ENCODE measurements at places on chromosomes 6 and 20.
A peak's percentile ranks its signal among the peaks of the same experiment; 100 is the strongest.

- DNase-seq = no peak
These were observed 95.4 kb upstream of the FOXQ1 start for GRCh38 chr6:1216488-1216974.

- DNase-seq = no peak
These were observed 107.0 kb upstream of the BMP2 start for GRCh38 chr20:6660441-6660840.

DNA sequence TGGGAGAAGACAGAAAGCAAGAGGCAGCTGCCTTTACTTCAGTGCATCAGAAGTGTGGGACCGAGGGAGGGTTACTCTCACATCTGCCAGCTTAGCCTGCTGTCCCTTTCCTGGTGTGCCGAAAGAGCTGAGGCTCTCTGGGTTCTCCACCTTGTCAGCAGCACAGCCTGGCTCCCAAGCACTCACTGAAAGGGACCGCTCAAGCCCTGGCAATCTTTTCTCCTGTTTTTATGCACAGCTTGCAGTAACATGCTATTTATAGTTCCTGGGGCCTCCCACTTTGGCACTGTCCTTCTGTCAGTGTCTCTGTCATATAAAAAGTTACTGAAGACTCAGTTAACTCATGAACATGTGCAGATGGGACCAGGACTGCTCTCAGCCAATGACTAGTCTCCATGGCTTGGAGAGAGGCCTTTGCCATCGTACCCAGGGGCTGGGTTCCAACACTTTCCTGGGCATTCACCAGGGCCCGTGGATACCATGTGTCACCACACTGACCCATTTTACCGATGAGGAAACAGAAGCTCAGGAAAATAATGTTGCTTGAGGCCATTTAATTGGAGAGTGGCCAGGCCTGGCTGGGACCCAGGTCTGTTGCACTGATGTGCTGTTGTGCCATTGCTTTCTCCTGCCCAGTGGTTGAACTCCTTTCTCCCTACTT lies 46.2 kb downstream of the PANK2 start:
- no peak for DNase-seq

GRCh38 chr6:22320750-22321149 lies 23.9 kb upstream of the PRL start:
- DNase-seq = no peak

DNA sequence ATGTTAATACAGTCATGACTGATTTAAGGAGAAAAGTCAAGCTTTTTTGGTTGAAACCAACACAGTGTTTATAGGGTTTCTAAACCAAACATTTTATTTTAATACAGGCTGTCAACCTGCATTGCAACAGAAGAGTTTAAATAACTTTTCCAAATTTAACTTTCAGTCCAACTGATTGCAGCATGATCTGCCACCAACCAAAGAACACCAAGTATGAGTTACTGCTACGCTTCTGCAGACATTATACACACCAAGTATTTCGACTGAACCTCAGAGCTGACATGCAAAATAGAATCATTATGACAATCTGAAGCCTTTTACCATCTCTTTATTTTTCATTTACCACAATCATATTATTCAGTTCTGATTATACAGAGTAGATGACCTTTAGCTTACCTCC lies 151.2 kb upstream of the DST start:
- no peak for DNase-seq

- no peak for DNase-seq
These were observed 25.2 kb downstream of the TNFAIP3 start for GRCh38 chr6:137892271-137892708.

DNA sequence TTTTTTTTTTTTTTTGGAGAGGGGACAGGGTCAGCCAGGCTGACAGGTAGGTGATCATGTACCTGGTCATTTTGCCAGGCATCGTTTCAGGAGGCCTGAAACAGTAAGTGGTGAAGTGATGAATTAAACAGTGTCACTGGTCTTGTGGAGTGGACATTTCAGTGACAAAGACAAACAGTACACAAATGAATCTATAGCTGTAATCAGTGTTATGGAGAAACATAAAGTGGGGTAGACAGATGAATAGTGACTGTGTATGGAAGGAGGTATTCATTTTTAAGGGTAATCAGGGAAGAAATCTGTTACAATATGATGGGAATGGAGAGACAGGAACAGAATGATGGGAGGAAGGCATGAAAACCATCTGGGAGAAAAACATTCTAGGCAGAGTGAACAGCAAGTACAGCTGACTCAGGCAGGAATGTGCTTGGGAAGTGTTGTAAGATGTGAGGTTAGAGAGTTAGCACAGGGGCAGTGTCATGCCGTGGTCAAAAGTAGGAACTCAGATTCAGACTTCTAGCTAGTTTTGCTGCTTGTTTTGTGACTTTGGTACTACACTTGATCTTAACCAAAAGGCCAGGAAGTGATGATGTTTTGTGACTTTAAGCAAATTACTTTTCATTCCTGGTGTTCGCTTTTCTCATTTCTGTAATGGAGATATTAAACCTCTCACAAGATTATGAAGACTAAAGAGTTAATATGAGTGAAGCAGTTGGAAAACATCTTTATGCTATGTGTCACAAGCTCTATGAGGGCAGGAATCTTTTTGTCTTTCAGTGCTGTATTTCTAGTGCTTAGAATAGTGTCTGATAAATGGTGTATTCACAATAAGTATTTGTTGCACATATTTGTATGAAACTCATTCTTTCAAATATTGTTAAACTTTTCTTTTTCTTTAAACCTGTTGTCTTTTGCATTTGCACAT lies 43.4 kb downstream of the QKI start:
- DNase-seq = no peak

- DNase-seq = no peak
These were observed 222.0 kb downstream of the MAFB start for GRCh38 chr20:40467067-40467466.

DNA sequence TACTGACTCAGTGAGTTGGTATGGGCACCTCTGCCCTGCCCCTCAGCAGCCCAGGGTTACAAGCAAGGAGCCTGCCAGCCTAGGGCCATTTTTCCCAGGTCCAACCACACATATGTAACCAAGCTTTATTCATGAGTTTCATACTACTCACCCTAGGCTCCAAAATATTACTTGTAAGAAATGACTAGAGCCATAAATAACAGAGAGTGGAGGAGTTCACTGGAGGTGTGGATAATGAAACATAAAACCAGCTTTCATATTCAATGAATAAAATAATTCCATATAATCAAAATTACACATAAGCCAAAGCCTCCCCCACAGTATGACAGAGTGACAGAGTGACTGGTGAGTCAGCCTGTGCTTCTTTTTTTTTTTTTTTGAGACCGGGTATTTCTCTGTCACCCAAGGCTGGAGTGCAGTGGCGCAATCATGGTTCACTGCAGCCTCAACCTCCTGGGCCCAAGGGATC lies 229.8 kb upstream of the SASH1 start:
- no peak for DNase-seq

GRCh38 chr6:33577718-33578117 lies 2.4 kb downstream of the BAK1 start:
- no peak for DNase-seq

GRCh38 chr20:1536893-1537730 lies 20.4 kb downstream of the SIRPD start:
- DNase-seq = no peak

GRCh38 chr6:13593720-13594119 lies 19.3 kb downstream of the SIRT5 start:
- DNase-seq = no peak

DNA sequence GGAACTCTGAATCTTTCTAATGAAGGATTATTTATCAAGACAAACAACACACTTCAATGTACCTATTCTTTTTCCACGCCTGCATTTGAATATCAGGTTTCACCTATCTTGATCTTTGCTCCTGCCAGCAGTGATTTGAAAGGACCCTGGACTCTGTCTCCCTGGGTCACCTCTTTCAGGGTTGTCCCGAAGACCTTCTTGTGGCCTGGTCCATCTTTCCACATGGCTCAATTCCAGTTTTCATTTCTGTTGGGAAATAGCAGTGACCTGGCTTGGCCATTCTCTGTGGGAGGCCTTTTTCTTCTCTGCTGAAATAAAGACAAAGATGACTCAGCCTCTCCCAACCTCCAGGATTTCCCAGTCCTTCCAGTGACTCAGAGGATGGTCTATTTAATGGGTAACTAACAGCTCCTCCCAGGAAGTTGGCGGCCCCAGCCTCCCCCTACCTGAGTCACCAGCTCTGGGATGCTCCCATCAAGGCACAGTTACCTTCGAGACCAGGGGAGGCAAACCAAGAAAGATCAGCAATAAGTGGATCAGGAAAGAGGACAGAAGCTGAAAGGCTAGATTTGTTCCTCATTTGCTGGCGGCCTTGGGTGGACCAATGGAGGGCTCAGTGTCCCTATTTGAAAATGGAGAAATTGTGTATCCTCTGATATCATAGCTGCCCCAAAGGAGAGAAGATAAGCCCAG lies 120.2 kb upstream of the RNF24 start:
- no peak for DNase-seq

DNA sequence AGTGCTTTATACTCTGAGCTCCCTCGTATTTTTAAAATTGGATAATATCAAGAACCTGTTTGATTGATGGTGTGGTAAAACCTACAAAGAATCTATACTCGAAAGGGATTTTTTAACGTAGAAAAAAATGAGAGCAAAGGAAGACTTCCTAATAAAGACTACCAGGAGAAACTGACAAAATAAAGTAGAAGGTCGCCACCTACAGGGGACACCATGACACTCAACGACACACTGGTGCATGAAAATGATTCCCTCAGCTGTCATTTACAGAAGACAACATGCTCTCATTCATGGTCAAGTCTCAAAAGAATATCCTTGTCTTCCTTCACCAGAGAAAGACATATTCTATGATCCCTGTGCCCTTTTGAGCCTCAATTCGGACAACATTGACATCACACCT lies 10.1 kb upstream of the NHSL1 start:
- no peak for DNase-seq

- DNase-seq = no peak
These were observed 195.6 kb upstream of the RIN2 start for GRCh38 chr20:19562426-19562825.

GRCh38 chr6:4907602-4908001 lies 96.2 kb downstream of the RPP40 start:
- DNase-seq = no peak

DNA sequence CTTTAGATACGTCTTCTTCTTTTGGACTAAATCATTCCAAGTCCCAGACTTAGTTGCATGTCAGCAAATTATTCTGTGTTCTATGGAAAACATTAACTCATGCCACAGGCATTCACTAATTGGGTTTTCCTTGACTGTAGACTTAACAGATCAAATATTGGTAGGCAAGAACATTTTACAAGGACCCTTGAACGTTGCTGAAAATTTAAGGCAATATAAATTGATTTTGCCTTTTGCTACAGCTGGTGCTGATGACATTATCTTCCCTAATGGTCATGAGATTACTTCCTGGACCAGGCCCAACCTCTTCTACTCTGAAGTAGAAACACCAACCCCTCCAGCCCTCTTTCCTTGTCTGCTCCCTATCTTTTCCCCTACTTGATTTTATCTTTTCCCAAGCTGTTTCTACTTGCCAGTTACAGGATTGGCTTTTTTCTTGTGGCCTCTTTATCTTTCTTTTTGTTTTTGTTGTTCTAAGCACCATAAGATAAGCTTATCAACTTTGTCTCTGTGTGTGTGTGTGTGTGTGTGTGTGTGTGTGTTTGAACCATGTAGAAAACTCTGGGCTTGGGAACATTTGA lies 514.0 kb upstream of the SOX4 start:
- DNase-seq = no peak

GRCh38 chr20:58895448-58896180 lies 43.1 kb downstream of the GNAS start:
- DNase-seq = no peak

DNA sequence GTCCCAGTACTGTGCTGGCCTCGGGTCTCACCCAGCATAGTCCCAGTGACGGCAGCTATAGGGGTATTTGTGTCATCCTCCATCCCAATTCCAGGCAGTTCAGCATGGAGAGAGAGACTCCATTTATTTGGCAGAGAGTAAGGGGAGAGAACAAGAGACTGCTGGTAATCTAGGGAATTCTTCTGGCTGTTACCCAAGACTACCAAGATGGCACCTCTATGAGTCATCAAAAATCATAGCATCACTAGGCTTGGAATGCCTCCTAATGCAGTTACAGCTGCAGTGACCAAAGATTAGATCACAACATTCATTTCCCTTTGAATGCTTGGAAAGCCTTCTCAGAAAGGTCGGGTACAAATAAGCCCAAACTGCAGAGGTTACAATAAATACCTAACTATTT lies 660.4 kb upstream of the FLRT3 start:
- DNase-seq = no peak

- DNase-seq = no peak
These were observed 150.7 kb upstream of the GMDS start for GRCh38 chr6:2396042-2396657.

- DNase-seq = peak; percentile 71
These were observed 458 bp upstream of the ARMC12 start for GRCh38 chr6:35736253-35736894.

DNA sequence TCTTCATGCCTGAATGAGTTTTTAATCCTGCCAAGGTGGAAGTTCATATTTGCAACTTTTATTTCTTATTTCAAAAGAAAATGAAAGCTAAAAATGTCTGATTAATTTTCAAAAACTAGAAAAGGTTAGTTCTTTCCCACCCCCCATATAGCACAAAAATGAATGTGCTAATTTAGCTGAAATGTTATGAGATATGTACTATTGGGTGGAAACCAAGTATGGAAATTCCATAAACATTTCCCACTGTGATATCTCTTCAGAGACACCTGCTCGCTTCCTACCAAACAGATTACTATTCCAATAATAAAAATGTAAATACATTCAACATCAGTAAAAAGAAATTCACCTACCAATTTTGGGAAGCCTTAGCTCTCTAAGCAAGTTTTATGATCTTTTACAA lies 678.6 kb upstream of the ID4 start:
- DNase-seq = no peak

DNA sequence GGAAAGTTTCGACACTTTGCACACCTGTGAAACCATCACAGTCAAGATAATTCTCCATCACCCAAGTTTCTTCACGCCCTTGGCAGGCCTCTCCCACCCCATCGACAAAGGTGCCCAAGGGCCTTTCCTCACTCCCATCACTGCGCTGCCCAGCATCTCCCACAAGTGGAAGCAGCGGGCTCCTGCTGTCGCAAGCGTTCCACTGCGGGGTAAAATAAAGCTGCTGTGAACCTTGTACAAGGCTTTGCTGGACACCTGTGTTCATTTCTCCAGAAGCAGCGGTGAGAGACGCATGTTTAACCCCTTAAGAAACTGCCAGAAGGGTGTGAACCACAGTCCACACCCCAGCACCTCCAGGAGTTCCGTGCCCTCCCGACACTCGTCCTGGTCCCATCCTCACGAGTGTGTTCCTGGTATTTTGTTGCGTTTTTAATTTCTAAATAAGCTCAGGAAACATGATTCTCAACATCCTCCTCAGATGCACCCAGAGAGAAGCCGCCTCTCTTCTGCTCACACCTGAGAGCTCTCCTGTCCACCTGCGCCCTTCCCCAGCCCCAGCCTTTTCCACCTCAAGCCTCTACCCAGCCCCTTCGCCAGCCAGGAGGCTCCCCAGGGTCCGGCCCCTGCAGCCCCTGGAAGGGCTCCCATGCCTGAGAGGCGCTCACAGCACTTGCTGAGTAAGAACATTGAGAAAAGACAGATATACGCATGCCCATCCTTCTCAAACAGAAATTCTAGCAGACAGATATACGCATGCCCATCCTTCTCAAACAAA lies 97.5 kb downstream of the TAF4 start:
- DNase-seq = no peak

Data from stimulated activated CD4-positive, alpha-beta T cell treated with anti-CD3 and anti-CD28 coated beads, Interleukin-15, amount 100 ng/mL, for 1 hour (primary cell).